Activated T-helper 1 cell treated with anti-CD3 and anti-CD28 coated beads, Interleukin-2, amount 50 U/mL, for 16 hours (primary cell): ENCODE measurements at places on chromosomes 16 and 17.

- DNase-seq = no peak
Measured at GRCh38 chr17:34799751-34800150, 161.5 kb downstream of the CCT6B start.

DNA sequence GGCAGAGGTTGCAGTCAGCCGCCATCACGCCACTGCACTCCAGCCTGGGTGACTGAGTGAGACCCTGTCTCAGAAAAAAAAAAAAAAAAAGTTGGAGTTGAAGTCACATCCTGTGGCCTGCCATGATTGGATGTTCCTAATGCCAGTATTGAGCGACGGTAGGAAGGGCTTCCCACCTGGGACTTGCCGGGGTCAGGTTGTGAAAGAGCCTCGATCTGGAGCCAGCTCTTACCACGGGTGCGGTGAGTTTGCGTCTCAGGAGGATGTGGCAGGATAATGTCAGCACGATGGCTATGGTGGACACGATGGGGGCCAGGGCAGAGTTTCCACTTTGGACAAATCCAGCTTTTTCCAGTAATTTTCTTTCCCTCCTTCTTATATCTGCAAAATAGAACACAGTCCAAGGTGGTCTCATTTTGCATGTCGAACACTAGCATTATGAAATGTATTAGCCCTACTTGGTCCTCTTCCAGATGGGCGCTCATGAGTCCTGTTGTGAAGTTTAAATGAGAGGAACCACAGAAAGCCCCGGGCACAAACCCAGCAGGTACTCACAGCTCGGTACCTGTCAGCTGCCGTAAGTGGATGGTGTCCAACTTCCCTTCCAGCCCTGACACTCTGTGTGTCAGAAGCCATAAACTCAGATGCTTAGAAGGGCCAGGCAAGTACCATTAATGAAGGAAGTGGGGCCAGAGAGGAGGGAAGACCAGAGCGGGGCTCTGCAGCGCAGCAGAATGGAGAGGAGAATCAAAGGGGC, 22.2 kb downstream of the ABCC12 start:
- no peak for DNase-seq

GRCh38 chr16:22375117-22375962, 921 bp upstream of the CDR2 start:
- no peak for DNase-seq

GRCh38 chr17:63376949-63377348, 69.2 kb downstream of the CYB561 start:
- no peak for DNase-seq

DNA sequence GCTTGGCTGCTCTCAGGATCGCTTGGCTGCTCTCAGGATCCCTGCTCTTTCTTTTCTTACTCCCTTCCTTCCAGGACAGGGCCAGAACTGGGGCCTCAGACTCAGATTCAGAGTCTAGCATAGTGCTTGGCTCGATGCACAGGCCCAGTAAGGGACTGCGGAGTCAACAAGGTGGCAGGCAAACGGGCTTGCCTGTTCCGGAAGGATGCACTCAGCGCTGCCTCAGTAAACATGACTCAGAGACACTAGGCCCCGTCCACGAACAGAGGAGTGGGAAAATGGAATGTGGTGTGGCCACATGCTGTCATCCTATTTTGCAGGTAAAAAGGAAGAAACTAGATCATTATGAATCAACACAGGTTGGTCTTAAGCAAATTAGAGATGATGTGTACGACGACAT, 9.8 kb downstream of the SPHK1 start:
- no peak for DNase-seq

GRCh38 chr16:4682616-4683254, 10.6 kb upstream of the NUDT16L1 start:
- no peak for DNase-seq

GRCh38 chr16:88558457-88559442, 11.5 kb upstream of the ZC3H18 start:
- no peak for DNase-seq

GRCh38 chr17:64773386-64773835, 111.3 kb upstream of the SMURF2 start:
- no peak for DNase-seq

DNA sequence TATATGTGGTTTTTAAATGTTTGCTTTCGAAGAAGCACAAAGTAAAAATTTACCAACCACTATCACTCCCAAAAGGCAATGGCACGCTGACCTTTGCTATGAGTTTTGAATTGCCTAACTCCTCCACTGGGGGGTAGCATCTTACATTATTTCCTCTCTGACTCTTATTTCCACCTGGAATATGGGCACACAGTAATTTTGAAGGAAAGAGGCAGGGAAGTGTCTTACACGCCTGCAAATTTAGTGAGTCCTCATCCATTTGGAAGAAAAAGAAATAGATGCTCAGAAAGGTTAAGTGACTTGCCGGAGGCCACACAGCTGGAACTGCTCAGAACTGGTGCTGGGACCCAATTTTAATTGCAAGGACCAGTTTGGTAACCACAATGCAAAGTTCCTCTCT, 29.9 kb upstream of the IRX6 start:
- no peak for DNase-seq

DNA sequence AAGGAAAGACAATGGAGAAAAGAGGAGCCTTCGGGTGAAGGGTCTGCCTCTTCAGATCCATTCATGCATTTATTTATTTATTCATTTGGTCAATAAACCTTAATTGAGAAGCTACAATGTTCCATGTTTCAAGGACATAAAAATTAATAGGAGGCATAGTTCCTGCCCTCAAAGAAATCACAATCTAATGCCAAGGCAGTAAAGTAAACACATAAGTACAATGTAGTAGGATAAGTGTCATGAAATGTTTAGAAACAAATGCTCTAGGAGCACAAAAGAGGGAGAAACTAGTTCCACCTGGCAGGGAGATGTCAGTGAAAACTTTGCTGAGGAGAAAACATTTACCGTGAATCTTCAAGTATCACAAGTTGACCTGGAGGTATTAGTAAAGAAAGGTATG, 103.5 kb upstream of the NOG start:
- no peak for DNase-seq

GRCh38 chr17:54680410-54680809, 220.2 kb upstream of the TOM1L1 start:
- DNase-seq = no peak

- DNase-seq = no peak
Measured at GRCh38 chr17:613725-614124, 100.9 kb downstream of the VPS53 start.

- no peak for DNase-seq
Measured at GRCh38 chr17:40021451-40021971, 6.3 kb downstream of the CSF3 start.

DNA sequence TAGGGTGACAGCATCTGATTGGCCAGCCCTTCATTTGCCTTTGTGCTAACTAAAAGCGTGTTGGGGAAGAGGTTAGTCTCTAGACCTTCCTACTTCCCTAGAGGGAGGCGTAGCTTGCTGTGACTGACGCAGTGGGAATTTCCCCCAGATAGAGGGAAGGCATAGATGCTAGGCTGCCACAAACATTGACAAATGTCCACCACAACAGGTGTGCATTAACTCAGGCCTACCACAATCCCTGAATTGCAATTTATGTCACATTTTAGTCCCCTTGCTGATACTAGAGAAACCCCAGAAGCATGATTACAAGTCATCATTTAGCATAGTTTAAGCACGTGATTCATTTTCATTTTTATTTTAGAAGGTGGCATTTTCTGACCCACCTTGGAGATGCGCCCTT, 76.3 kb upstream of the WSB1 start:
- no peak for DNase-seq

GRCh38 chr17:2704890-2705248, 6.7 kb downstream of the CLUH start:
- DNase-seq = no peak

DNA sequence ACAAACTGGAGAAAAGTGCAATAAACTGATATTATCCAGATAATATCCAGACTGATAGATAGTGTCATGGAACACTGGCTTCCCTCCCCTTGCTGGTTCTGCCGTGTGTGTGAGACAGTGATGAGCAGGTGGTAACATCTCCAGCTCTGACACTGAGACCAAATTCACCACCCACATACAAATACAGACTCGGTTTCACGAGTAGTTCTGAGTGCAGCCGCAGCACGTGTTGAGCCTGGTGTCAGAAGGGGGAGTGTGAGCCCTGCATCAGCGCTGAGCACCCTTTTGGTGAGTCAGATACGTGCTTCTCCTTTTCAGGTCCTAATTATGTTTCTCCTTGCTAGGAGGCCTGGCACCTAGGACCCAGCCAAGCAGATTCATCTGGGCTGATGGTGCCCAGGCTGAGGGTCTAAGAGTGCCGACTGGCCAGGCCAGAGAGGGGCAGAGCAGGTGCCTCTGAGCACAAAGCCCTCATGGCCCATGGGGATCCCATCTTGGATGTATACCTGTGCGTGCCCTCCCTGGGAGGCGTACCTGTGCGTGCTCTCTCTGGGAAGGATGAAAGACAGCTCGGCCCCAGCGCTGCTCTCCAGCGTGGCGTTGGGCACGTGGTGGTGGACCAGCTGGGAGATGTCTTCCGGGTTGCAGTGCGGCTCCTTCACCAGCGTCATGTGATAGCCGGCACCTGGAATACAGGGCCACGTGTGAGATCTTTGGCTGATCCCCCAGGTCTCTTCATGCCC, 27.3 kb upstream of the RNPS1 start:
- DNase-seq = no peak

GRCh38 chr16:9425236-9425635, 333.8 kb downstream of the HAPSTR1 start:
- DNase-seq = no peak

- no peak for DNase-seq
Measured at GRCh38 chr16:53495325-53495724, 7.7 kb downstream of the AKTIP start.

GRCh38 chr16:21590796-21591195, 8.6 kb upstream of the METTL9 start:
- DNase-seq = no peak

- DNase-seq = no peak
Measured at GRCh38 chr16:732936-733335, 6.0 kb downstream of the HAGHL start.

- no peak for DNase-seq
Measured at GRCh38 chr17:73452009-73452408, 140.2 kb upstream of the CDC42EP4 start.

GRCh38 chr17:65762973-65763372, 201.5 kb upstream of the AXIN2 start:
- DNase-seq = no peak

DNA sequence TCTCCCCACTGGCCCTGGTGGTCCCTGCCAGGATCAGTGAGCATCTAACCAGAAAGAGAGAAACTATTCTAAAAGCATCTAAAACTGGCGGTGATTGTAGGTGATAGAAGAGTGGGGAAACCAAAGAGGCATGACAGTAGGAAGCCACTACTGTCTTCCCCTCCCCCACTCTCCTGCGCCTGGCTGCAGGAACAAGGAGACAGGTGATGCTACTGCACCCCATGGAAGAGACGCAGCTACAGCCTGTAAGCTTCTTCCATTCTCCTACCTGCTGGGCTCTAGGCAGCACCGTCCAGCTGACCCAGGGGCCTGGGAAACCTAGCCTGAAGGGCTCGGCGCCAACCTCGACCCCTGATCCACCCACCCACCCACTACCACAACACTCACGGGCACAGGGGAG, 32.4 kb upstream of the CSNK2A2 start:
- DNase-seq = no peak

- DNase-seq = no peak
Measured at GRCh38 chr17:61449707-61450640, 2.2 kb upstream of the TBX4 start.

DNA sequence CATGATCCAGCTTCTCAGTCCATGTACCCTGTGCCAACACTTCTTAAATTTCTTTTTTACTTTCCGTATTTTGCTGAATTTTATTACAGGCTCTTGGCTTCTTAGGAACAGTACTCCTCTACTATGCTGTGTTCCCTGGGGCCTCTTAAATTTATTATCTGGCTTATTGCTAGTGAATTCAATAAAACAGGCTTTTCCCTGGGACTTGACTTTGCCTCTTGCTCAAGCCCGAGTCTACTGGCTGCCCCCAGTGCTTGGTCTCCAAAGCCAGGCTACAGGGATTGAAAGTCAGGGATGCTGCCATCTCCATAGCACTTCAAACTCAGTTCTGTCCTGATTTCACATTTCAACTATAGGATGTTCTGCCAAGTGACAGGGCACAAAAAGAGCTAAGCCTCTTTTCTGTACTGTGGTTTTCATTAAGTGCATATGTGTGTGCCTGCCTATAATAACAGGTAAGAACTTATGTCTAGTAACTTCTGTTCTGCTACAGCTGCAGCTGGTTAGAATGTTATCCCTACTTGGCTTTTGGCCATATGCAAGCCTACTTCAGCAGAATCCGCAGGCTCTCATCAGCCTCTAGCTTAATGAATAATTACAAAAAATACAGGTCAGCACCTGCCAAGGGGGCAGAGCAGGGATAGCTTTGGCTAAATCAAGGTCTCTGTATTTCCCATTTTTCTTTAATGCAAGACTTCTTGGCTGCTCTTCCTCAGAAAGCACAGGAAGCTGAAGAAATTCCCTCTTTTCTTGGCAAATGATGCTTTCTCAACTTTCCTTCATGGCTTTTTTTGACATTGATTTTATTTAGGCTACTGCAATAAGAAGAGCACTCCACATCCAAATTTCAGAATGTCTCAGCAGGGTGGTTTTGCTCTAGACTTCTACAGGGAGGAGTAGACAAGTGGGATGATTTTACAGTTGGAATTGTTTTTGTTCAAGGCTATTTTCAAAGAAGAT, 8.2 kb downstream of the FAM20A start:
- DNase-seq = no peak

GRCh38 chr17:66518677-66519076, 216.3 kb downstream of the PRKCA start:
- no peak for DNase-seq

DNA sequence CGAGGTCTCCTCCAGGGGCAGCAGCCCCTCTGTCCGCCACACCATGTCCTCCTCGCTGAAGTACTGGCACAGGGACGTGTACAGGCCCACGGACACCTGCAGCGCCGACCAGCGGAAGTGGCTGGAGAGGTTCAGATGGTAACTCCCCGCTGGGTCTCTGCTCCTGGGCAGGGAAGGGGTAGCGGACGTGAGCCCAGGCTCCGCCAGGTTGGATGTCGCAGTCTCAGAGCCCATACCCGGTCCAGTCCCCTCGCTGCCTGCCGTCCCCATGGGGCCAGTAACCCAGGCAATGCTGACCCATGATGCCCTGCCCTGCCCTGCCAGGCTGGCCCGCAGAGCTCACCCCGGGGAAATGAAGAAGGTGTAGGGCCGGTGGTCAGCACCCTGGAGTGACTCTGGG, 33.2 kb downstream of the PKD1 start:
- no peak for DNase-seq
